Activated CD4-positive, alpha-beta T cell treated with anti-CD3 and anti-CD28 coated beads for 36 hours (primary cell): ENCODE measurements at places on chromosomes 2 and 18. TPM values are rescaled to one million over a fixed set of nuclear protein-coding genes. Genes with fewer than 3 reads are reported as not detected.
A peak's percentile ranks its signal among the peaks of the same experiment; 100 is the strongest.

DNA sequence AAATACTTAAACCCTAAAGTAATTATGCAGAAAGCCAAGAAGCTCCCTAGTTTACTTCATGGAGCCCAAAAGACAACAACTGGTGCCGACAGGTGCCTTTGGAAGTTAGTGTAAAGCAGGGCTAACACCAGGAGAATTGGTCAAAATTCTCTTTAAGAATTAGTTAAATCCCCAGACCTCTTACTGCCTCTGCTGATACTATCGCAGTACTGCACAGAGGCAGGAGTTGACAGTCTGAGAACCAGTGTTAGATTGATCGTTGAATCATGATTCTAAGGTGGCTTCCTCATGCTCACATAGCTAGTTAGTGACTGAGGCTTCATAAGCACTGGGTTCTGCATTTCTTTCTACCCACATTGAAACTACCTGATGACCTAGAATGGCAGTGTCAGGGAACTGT lies 445.0 kb downstream of the XIRP2 start:
- no peak for DNase-seq

DNA sequence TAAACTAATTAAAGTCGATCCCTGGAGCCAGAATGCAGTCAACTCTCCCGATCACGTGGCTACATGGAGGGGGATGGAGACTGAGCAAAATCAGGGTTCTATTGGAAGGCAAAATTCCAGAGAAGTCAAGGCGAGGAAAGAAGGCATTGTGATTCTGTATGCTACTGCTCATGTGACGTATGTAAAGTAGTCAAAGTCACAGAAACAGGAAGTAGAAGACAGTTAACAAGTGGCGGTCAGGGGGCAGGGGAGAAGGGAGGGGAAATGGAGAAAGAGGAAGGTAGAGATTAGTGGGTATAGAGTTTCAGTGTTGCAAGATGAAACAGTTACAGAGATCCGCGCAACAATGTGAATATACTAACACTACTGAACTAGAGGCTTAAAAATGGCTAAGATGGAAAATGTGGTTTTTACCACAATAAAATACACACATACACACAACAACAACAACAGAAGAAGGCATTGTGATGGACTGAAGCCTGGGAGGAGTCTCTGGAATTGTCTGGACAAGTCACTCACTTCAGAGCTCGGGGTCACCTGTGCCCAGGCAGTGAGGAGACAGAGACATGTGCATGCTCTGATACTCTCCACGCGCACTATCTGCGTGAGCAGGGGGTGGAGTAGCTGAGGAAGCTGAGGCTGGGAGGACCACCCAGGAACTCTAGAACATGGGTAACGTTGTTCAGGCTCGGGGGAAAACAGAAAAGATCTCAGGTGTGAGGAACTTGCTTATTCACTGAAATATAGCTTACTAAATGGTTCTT lies 89.9 kb upstream of the CDCA7 start:
- DNase-seq = peak; percentile 58

DNA sequence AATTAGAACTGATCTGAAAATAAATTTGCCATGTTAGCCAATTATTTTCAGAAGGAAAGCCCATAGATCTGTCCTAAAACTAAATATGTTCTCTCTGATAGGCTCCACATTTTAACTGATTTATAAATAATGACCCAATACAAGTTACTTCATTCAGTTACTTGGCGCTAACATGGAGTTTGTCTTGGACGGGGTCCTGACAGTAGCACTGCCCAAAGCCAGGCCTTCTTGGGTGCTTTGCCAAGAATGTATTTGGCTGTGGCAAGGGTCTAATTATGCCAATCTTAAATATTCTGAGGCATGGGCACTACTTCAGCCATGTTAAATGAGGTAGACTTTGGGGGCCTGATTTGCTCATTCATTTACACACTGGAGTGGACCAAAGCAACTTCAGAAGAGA lies 135.0 kb upstream of the PKDCC start:
- no peak for DNase-seq

DNA sequence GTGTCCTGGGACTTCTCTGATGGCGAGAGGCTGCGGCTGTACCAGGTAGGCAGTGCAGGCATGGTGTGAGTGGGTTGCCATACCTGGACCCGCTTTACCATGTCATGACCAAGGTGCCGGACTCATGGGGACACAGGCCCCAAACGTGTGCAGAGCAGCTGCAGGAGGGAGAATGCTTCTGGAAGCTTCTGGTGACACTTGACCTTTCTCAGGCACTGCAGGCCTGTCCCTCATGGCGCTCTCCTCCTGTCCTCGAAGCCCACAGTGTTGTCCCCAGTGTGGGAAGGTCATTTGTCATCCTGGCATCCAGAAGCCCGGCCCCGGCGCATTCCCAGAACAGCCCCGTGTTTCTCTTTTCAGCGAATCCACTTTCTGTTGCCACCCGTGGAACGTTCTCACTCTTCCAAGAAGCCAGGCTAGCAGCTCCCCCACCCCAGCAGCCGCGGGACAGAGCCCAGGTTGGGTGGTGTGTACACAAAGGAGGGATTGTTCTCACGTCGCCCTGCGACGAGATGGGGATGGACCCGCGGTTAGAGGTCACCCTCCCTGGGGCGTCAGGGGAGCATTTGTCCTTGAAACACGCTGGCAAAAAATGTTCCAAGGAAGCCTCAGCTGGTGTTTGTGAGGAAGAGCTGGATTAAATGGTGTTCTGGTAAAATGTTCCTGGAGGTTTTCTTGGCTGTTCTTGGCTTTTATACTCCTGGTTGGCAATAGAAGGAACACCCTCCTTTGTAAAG lies 43.7 kb downstream of the SH3BP4 start:
- no peak for DNase-seq

GRCh38 chr18:68301441-68301840 lies 413.5 kb downstream of the TMX3 start:
- DNase-seq = no peak

GRCh38 chr2:239993291-239993690 lies 31.9 kb downstream of the NDUFA10 start:
- DNase-seq = no peak

DNA sequence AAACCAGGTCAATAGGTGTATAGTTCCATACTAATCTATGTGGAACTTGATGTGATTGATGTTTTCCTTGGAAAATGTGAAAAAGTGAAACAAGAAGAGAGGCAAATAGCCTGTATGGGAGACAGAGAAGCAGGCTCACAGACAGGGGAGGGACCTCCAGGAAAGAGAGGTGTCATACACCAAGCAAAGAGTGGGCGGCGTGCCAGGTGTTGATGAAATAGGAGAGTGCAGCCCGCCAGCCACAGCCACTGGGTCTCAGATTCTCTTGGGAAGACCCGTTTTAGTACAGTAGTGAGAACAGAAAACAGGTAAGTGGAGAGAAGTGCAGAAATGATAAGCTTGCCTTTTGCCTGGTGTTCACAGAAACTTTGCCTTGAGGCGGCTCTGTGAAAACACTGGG lies 301.9 kb downstream of the ZNF407 start:
- peak; percentile 24 for DNase-seq

- DNase-seq = no peak
These were observed 8.8 kb upstream of the TTLL4 start for GRCh38 chr2:218701806-218702205.

DNA sequence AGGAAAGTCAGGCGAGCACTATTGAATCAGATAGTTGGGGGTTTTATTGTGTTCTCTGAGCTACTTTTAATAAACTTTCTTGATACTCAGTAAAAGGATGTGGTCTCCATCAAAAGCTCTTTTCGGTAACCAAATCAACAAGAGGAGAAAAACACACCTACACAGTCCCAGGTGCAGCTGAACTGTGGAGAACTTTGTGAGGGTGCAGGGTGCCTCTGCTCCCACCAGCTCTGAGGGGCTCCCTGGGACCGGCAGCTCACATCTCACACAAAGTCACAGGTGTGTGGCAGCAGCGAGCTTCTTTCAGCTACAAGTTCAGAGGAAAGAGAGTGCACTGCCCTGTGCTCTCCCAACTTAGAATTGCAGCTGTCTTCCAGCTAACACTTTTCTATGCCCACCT lies 650.4 kb downstream of the RNF144A start:
- DNase-seq = peak; percentile 81

GRCh38 chr2:95021847-95022246 lies 3.7 kb upstream of the MAL start:
- DNase-seq = no peak

- no peak for DNase-seq
These were observed 223.9 kb upstream of the CWC22 start for GRCh38 chr2:180231015-180231414.

DNA sequence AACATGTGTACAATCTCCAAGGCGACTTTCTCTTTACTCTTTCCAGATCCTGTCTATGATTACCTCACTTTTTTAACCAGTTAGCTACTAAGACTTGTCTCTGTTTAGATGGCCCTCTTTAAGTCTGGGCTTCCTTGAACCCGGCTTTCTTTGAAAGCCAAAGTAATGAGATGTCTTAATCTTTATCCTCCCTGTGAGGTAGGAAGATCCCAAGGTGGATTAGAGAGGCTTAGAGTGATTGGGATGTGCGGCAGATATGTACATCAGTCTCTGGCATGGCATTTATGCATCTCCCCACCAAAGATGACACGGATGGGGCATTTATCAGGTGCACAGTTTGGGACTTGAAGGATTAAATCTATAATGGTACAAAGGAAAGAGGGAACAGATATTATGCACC lies 186.3 kb downstream of the FSHR start:
- DNase-seq = no peak

DNA sequence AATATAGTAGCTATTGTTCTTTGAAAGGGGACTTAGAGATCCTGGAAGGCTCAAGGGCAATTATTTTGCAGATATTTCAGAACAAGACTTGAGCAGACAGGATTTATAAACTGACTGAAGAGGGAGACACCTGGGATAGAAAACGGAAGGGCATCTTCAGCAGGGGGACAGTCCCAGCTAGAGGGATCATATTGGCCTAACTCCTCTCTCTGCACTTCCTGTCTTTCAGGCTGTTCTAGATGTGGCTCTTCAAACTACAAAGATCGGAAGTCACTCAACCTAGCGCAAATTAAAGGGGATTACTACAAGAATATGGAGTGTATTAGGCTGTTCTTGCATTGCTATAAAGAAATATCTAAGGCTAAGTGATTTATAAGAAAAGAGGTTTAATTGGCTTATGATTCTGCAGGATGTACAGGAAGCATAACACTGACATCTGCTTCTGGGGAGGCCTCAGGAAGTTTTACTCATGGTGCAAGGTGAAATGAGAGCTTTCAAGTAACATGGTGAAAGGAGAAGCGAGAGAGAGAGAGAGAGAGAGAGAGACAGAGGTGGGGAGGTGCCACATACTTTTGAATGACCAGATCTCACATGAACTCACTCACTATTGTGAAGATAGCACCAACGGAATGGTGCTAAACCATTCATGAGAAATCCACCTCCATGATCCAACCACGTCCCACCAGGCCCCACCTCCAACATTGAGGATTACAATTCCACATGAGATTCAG lies 5.3 kb upstream of the CTIF start:
- no peak for DNase-seq

- no peak for DNase-seq
These were observed 98.3 kb downstream of the GATA6 start for GRCh38 chr18:22267697-22268096.

- DNase-seq = no peak
These were observed 100.7 kb upstream of the FOSL2 start for GRCh38 chr2:28291811-28292440.

DNA sequence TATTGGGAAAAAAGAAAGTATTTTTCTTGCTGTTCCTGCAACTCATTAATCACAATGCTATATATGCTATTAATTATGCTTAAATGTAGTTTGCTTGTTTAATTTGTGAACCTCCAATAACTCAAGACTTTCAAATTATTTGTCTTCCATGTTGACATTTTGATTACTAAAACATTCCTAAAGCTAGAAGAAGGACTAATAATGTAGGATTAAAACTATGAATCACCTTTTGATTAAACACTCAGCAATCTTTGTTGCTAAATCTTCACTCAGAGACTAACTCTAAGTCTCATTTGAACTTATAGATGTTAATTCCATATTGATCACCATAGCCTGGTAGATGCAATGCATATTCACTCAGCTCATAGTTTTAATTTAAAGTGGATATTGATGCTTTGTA lies 524.6 kb upstream of the ZEB2 start:
- no peak for DNase-seq

- DNase-seq = no peak
These were observed 144.3 kb upstream of the ZFP36L2 start for GRCh38 chr2:43370705-43371104.

- no peak for DNase-seq
These were observed 42.0 kb downstream of the EHD3 start for GRCh38 chr2:31275976-31276375.

- no peak for DNase-seq
These were observed 26.8 kb downstream of the PKDCC start for GRCh38 chr2:42074661-42075060.

GRCh38 chr2:160576054-160576499 lies 82.5 kb upstream of the RBMS1 start:
- DNase-seq = peak; percentile 4

- no peak for DNase-seq
These were observed 470.2 kb downstream of the TXNL1 start for GRCh38 chr18:56168049-56168781.

DNA sequence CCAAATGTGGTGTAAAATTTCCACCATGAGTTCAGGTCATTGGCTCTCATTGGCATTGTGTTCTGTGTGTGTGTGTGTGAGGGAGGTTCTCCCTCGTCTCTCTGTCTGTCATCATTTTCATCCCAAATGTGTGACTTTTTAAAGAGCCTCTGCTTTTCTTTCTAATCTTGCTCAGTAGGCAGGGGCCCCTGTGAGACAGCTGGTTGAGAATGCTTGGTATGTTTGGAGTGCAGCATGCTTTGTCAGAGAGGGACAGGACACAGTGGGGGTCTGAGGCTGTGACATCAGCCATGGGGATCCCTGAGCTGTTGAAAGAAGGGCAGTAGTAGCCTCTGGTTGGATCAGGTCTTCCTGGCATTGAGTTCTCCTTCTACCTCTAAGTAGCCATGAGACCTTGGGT lies 10.6 kb downstream of the PTPRM start:
- DNase-seq = no peak

- DNase-seq = no peak
These were observed 47.6 kb downstream of the ALPK2 start for GRCh38 chr18:58581265-58581664.

GRCh38 chr18:57373017-57373416 lies 20.7 kb downstream of the ST8SIA3 start:
- DNase-seq = no peak

- DNase-seq = no peak
These were observed 334.0 kb downstream of the TRIB2 start for GRCh38 chr2:13050764-13051163.

GRCh38 chr2:62404913-62405312 lies 101.1 kb downstream of the TMEM17 start:
- no peak for DNase-seq

Gene MBD2
- total RNA-seq = 134 TPM

Gene RAB1A
- total RNA-seq = 77.1 TPM

Gene RRM2
- total RNA-seq = 382 TPM

Gene SLC30A3
- 0.53 TPM for total RNA-seq

Gene DIPK1C
- total RNA-seq = not detected

Gene IL36A
- not detected for total RNA-seq

Gene COL3A1
- 0.12 TPM for total RNA-seq

Gene PPP1R7
- total RNA-seq = 129 TPM

Gene B3GNT7
- total RNA-seq = not detected

Gene FEV
- not detected for total RNA-seq
